ENCODE measurements at places on chromosomes 4 and X. TPM values are rescaled to one million over a fixed set of nuclear protein-coding genes. Genes with fewer than 3 reads are reported as not detected.

- DNase-seq = no peak
Observed at GRCh38 chr4:17535906-17536305, 20.9 kb downstream of the CLRN2 start.

GRCh38 chr4:180993244-180993836 lies 1249.9 kb upstream of the TENM3 start:
- no peak for DNase-seq

DNA sequence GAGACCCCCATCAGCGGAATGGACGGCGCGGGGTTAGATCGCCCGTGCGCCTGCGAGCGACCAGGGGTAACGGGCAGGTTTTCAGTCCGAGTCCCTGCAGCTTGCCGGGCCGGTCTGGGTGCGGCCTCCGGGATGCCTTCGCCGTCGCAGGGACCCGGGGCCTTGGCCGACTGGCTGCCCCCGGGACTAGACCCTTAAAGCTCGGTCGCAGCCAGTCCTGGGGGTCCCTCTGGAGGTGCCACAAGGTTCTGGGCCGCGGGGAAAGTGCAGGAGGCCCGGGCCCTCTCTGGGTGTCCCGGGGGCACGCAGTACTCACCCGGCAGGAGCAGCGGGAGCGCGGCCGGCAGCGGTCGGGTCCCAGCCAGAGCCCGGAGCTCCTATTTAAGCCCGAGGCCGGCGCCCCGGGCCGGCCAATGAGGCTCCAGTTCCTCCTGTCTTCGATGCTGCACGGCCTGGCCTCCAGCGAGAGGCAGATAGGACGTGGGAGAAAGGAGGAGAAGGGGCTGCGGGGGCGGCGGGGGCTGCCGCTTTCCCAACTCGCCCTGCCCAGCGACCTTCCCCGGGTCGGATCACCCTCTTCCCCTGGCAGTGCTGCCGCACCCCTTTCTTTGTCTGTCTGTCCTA lies at the start of gene SPON2:
TSS of gene SPON2 (minus strand) at position 356 of the 624 bp plus-strand sequence.
- DNase-seq = no peak

- no peak for DNase-seq
Observed at GRCh38 chrX:154804261-154804956, 876 bp downstream of the MPP1 start.

Gene GAGE1
- total RNA-seq = 91.5 TPM

- DNase-seq = no peak
Observed at GRCh38 chrX:102558607-102559006, 40.7 kb upstream of the ARMCX5 start.

Gene MAGEA10
- not detected for total RNA-seq

Gene TEX11
- total RNA-seq = not detected

GRCh38 chr4:77094496-77094895 lies 18.7 kb upstream of the CCNI start:
- no peak for DNase-seq

DNA sequence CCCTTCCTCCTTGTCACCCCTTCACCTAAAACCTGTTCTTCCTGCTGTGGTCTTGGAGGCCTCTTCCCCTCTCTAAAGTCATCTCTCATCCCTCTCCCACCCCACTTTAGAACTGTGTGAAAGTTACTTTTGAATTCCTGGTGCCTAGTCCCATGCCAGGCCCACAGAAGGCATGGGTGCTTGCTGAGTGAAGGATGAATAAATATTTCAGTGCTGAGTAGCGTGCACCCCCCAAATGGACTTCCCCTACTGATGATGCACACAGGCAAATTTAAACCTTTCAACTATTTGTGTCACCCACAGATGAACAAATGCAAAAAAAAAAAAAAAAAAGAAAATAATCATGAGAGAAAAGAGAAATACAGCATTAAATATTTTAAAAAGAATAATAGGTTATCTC lies 19.8 kb downstream of the PSMD10 start:
- peak; percentile 3 for DNase-seq

Gene ING2
- 10.1 TPM for total RNA-seq

Gene RCHY1
- total RNA-seq = 17.8 TPM

GRCh38 chr4:129358571-129358970 lies 262.6 kb downstream of the C4orf33 start:
- peak; percentile 13 for DNase-seq

DNA sequence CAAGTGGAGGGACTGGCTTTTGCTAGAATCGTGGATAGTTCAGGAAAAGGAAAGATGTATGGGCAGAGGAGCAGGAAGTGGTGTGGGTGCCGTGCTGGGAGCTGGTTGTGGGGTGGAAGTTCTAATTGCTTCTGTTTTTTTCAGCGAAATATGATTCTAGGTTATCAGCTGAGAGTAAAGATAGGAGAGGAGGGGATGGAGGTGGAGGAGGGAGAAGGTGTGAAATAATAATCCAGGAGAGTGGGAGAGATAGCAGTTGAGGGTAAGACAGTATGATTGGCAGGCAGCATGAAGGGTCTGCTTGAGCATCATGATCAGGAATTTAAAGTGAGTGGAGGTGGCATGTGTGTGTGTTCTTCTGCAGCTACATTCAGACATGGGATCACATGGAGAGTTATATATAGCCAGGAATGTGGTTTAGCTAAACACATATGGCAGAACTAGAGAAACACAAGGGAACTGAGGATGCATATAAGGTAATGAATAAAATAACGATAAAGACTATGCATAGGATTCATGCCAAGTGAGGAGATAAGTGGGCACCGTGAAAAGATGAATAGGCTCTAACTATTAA lies 133.7 kb downstream of the ANK2 start:
- DNase-seq = no peak

DNA sequence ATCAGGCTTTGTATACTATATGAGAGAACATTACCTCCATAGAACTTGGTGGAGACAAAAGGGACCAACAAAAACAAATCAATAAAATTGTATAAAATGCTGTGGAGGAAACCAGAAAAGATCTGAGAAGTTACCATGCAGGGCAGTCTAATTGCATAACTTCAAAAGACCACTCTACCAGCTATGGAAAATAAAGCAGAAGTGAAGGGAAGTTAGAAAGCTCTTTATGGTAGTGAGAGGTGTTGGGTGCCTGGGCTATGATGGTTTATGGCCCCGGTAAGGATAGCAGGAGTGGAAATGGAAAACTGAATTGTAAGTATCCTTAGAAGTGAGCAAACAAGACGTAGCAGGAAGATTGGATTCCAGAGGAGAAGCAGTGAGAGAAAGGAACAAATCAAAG lies 3.1 kb downstream of the TMEM184C start:
- no peak for DNase-seq

- no peak for DNase-seq
Observed at GRCh38 chr4:95833711-95834194, 6.1 kb upstream of the PDHA2 start.

GRCh38 chrX:13733506-13733905 lies 914 bp downstream of the TRAPPC2 start:
- DNase-seq = no peak

Gene TMEM47
- total RNA-seq = 4.7 TPM

DNA sequence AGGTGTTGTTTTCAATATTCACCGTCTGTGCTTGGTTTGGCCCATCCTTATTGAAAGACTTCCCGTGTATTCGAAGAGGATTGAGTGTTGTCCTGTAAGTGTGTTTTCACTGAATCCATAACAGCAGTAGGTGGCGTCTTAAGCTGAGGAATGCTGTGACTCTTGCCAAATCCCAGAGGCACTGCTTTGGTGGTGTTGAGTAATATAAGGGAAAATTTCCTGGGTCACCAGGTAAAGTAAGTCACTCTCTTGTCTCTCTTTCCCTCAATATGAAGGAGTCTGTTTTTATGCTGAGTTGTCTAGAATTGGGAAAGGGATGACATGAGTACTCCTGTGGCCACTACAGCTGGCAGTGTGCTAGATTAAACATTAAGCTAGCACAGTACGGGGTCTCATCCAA lies 146.7 kb upstream of the ZXDB start:
- DNase-seq = no peak

DNA sequence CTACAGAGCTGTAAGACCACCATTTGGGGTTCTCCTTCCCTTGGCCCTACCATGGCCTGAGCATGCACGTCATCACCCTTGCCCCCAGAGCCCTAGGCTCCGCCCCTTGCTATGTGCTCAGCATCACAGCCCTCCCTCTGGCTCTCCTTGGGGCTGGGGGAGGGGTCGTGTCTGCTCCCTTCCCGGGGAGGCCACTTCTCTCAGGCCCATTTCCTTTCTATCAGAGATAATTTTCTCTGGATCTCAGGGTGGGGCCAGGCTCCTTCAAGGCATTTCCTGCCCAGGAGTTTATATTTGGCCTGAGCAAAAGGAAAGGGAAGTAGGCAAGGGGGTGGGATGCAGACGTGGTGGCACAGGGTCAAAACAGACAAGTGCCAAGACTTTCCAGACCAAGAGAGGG lies 55.9 kb downstream of the STARD8 start:
- DNase-seq = no peak

- no peak for DNase-seq
Observed at GRCh38 chrX:47651043-47651905, 911 bp upstream of the ELK1 start.

DNA sequence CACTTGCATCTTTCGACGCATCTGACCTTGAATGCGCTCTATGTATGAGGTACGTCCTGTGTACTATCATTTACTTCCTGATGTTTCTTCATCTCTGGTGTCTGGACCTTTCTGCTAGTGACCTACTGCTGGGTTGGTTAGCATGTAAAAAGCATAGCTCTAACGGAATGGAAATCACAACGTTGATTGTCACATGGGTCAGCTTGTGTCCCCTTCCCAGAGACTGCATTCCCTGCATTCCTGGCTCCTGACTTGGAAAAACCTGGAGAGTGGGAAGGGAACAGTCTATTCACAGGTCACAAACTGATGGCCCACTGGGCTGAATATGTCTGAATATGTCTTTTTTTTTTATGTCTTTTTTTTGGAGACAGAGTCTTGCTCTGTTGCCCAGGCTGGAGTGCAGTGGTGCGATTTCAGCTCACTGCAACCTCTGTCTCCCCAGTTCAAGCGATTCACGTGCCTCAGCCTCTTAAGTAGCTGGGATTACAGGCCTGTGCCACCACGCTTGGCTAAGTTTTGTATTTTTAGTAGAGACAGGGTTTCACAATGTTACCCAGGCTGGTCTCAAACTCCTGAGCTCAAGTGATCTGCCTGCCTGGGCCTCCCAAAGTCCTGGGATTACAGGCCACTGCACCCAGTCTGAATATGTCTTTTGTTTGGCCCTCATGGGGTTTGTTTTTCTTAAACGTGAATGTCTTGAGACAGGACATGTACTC lies 16.3 kb downstream of the LONRF3 start:
- DNase-seq = no peak

DNA sequence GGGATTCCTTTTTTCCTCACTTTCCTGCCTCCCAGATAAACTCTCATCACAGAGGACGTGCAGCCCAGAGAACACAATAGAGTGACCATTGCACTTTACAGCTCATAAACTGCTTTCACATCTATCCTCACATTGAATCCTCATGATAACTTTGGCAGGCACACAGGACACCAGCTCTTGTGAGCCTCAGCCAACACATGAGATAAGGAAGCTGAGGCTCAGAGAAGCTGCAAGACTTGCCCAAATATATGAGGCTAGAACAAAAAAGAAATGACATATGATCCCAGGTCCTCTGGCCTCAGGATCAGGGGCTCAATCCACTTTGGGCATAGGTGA lies 85.0 kb upstream of the CPEB2 start:
- DNase-seq = no peak

- DNase-seq = peak; percentile 35
Observed at GRCh38 chr4:15469402-15470127, at the start of gene CC2D2A. TSS of gene CC2D2A (plus strand) at chr4:15469882. CDS start at chr4:15475933, 6,051 bp downstream.

Gene CXCL9
- not detected for total RNA-seq

DNA sequence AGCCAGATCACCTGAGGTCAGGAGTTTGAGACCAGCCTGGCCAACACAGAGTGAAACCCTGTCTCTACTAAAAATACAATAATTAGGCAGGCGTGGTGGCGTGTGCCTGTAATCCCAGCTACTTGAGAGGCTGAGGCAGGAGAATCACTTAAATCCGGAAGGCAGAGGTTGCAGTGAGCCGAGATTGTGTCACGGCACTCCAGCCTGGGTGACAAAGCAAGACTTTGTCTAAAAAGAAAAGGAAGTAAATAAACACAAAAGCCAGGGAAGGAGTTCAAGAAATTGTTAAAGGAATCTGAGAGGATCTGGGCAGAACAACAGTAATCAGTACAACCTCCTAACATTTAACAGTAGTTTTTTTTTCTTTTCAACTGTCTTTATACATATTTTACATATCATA lies 48.7 kb upstream of the ARHGEF6 start:
- no peak for DNase-seq

Gene AFP
- total RNA-seq = not detected

DNA sequence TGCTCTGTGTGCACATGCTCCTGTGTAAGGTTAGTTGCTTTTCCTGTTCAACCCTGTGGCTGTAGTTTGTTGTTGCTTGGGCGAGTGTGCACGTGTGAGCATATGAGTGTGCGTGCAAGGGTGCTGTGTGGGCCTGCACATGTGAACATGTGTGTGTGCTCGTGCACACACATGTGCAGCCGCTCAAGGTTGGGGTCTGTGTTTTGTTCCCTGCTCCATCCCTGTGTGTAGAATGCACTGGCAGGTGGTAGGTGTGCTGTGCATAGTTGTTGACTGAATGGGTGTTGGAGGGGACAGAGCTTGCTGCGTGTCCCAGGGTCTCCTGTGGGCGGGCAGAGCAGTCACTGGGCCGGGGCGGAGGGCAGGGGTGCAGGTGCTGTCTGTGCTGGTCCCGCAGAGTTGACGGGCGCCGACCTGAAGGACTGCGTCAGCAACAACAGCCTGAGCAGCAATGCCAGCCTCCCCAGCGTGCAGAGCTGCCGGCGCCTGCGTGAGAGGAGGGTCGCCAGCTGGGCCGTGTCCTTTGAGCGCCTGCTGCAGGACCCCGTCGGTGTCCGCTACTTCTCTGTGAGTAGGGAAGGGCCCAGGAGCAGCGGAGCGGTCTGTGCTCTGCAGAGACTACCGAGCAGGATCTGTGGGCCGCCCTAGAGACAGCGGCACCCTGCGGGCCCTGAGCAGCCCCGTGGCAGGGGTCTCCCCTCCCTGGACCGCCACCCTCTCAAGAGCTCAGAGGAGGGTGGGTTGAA lies 27.9 kb upstream of the HGFAC start:
- no peak for DNase-seq

- no peak for DNase-seq
Observed at GRCh38 chr4:183602557-183603027, 56.4 kb downstream of the RWDD4 start.

DNA sequence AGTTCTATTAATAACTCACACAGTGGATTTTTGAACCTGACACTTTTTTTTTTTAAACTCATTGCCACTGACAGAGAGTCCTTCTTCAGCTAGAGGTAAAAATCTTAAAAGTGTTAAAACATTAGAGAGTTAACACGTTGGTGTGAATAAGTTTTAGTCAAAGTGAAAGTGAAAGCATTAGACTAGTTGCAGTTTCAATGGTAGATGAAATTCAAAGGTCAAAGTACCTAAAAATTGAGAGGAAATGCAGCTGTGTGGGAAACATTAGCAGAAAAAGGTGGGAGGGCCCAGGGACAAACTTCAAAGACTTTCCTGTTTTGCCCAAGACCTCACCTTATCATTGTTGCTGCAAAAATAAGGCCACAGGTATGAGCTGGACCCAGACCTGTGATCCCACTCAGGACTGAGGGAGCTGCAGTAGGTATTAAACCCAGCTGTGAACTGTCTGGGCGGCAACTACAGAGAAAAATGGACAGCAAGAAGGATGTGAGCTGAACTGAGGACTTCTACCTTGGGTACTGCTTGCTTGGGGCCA lies 17.6 kb upstream of the GABRA4 start:
- DNase-seq = no peak

- DNase-seq = no peak
Observed at GRCh38 chr4:131296192-131296591, 1852.9 kb upstream of the PCDH10 start.

GRCh38 chr4:55907469-55907868 lies 41.3 kb upstream of the CEP135 start:
- DNase-seq = no peak

All from Daoy (cell line).